HFFc6 (cell line): ENCODE measurements at places on chromosomes 1 and 21. TPM values are rescaled to one million over a fixed set of nuclear protein-coding genes. Genes with fewer than 3 reads are reported as not detected.
A peak's percentile ranks its signal among the peaks of the same experiment; 100 is the strongest.

RHCE gene
- total RNA-seq, result 0.57 to 0.87 TPM (median 0.57 TPM) in 3 replicates

ADAMTS4 gene
- total RNA-seq, result 1.6 to 7.1 TPM (median 3.6 TPM) in 3 replicates

- no peaks in the 10 kb centered on the region; the same call in 1 of the 2 replicates for H3K27me3 ChIP-seq
- peak overlapping the region; percentile 74 for H3K27ac ChIP-seq
- 0 out of 2 replicates have a peak overlapping the region, but pooled peaks have one; percentile 22 for H3K4me3 ChIP-seq
- no peaks in the 10 kb centered on the region for H3K36me3 ChIP-seq
- peak; percentile 15 for DNase-seq
These were observed 60.0 kb upstream of the EPS8L3 start for GRCh38 chr1:109823543-109824348.

GRCh38 chr1:219159946-219160645 lies 13.6 kb upstream of the LYPLAL1 start:
- H3K27ac ChIP-seq, result no peak overlapping the region
- no peaks in the 10 kb centered on the region for H3K36me3 ChIP-seq
- H3K4me3 ChIP-seq, result no peak overlapping the region
- DNase-seq, result no peak
- no peaks in the 10 kb centered on the region for H3K4me1 ChIP-seq
- H3K27me3 ChIP-seq, result no peaks in the 10 kb centered on the region

- no peak overlapping the region for H3K27ac ChIP-seq
- H3K36me3 ChIP-seq, result no peaks in the 10 kb centered on the region
- H3K4me1 ChIP-seq, result no peaks in the 10 kb centered on the region
These were observed 27.1 kb downstream of the PCAT6 start for GRCh38 chr1:202837746-202838262.

DNA sequence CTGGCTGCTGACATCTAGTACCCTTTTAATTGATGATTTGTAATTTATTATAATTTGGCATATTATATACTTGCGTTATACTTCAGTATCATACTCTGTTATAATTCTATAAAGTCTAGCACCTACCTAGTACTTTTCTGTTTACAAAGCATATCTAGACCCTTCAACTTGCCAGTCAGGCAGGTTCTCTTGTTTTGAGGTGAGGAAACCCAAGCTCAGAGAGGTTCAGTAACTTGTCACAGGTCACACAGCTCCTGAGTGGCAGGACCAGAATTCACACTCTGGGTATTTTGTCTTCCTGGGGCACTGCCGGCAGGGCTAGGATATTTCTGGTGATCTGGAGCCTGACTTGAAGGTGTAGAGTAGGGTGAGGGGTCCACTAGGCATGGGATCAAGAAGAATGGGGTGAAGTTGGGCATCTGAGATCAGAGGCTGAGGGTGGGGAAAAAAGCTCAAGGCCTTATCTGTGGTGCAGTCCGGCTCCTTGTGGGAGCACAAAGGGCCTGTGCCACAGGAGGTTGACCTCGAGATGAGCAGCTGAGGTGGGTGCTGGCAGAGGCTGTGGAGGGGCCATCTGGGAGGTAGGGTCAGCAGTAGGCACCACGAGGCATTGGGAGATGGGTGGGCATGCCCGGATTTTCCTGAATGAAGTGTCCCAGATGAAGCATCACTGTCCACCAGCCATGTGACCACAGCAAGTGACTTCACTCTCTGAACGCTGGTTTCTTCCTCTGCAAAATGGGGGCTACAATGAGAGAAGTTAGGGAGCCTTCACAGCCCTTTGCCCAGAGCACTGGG lies 102.6 kb downstream of the EPHB2 start:
- DNase-seq, result no peak
- H3K4me1 ChIP-seq, result peaks cover 21% of the 10 kb centered on the region
- H3K4me3 ChIP-seq, result no peak overlapping the region
- no peak overlapping the region for H3K27ac ChIP-seq

DNA sequence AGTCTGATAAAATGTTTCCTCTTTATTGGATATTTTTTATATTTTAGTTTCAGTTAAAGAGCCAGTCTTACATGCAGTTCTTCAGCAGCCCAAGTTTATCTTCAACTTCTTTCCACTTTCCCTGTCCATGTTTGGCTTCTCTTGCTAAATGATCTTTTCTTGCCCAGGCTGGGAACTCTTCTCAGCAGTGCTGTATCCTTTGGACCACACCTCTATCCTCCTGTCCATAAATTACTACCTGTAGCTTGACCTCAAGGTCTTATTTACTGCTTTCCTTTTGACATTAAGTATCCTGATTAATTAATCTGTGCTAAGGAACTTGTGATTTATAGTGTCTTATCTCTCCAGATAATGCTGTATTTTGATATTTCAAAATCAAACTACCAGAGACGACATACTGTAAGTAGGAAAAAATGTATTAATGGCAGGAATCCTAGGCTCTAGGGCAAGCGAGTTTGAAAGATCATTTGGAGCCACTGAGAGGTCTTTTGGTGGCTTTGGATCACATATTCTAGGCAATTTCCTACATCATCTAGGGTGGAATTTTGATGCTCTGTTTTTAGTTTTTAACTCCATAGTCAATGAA lies 20.5 kb upstream of the PDC start:
- no peak overlapping the region for H3K27ac ChIP-seq
- no peaks in the 10 kb centered on the region for H3K27me3 ChIP-seq
- H3K36me3 ChIP-seq, result no peaks in the 10 kb centered on the region
- peaks cover 57% of the 10 kb centered on the region for H3K4me1 ChIP-seq

DNA sequence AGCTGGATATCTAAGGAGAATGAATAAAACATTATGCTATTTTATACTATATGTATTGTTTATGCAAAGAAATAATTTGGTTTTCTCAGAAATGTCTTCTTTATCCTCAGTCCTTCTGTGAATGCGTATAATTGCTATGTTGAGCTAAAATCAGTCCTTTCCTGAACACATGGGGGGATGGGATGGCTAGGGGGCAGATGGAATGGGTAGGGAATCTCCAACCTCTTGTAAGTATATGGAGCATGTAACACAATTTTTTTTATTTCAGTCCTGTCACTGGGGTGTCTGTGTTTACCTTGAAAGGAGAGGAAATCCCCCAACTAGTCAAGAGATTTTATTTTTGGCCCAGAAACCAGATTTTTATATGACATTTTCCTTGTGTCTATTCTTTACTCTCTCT lies 291.8 kb downstream of the NFIA start:
- no peak overlapping the region for H3K4me3 ChIP-seq
- H3K4me1 ChIP-seq, result no peaks in the 10 kb centered on the region
- H3K27me3 ChIP-seq, result peaks cover 1% of the 10 kb centered on the region; the same call in 1 of the 2 replicates
- no peaks in the 10 kb centered on the region for H3K36me3 ChIP-seq
- no peak for DNase-seq

DNA sequence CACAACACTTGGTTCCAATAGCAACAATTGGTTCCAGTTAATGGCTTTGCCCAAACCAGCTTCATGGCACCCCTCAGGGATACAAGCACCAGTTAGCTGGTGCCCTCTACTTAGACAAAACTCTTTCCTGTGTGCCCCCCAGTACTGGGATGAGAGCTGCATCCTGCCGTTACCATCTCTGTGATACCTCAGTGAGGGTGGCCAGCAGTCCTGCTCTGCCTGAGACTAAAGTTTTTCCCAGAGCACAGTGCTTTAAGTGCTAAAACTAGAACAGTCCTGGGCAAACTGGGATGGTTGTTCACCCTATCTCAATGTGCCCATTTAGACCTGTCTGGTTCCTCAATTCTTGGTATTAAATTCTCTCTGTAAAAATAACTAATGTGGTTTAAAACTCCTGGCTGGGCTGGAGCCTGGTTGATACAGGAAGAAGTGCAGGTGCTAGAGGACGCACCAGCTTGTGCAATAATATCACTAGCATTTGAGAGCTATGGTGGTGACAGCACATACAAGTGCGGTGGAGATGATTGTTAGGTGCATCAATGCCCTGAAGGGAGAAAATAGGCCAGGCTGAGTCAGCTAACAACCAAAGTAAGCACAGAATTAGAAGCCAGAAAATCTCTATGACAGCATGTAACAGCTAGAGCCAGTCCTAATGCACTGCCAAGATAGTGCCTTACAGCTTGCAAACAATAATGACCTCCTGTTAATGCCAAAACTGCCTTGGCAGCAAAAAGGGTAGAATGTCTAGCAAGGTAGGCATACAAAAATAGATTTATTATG lies 179.8 kb upstream of the GALNT2 start:
- H3K4me3 ChIP-seq, result no peak overlapping the region
- DNase-seq, result peak; percentile 71
- H3K36me3 ChIP-seq, result no peaks in the 10 kb centered on the region
- H3K27ac ChIP-seq, result no peak overlapping the region
- H3K27me3 ChIP-seq, result peaks cover 25% of the 10 kb centered on the region
- no peaks in the 10 kb centered on the region for H3K4me1 ChIP-seq

- no peak overlapping the region for H3K4me3 ChIP-seq
- peaks cover 6% of the 10 kb centered on the region; the same call in 1 of the 2 replicates for H3K36me3 ChIP-seq
These were observed 391.2 kb downstream of the DISC1 start for GRCh38 chr1:232017759-232018158.

DNA sequence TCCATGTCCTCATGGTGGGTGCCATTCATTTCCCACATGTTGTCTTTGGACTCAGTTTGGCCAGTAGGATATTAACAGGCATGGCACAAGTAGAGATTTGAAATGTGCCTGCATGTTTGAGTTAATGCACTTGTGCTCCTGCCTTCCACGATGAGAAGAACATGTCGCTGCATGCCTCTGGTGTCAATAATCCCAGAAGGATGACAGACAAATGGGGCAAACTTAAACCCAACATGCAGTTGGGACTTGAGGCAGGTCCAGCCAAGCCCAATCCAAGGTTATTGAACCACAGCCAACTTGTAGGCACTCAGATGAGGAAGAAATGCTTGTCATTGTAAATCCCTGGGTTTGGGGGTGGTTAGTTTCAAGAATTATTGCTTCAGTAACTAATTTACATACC lies 174.6 kb downstream of the TRIM33 start:
- no peaks in the 10 kb centered on the region for H3K4me1 ChIP-seq
- no peak for DNase-seq
- H3K36me3 ChIP-seq, result no peaks in the 10 kb centered on the region

DNA sequence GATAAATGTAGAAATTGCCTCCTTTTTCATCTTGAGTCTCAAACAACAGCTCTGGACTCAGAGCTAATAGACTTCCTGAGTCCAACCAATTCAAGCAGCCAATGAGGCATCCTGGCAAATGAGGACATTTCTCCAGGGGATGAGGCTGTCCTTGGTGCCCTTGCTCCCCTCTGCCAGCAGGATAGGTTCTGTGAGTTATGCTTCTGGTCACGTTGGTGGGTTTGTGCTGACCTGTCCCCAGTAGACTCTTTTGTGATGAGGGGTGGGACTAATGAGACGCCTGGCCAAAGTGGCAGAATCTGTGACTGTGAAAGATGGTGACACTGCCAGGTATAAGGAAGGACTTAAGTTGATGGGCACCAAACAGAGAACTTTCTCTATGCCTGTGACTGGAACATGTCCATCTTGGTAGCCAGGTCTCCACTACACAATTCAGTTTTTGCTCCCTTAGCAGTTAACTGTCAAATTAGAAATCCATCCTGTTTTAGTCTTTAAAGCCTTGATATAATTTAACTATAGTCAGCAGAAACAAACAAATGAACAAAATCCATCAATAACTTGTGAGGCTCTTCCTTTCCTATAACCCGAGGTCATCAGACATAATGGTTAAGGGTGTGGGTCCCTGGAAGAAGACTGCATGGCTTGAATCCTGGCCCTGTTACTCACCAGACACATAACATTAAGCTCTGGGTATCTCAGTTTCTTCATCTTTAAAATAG lies 35.7 kb upstream of the THEM4 start:
- H3K4me1 ChIP-seq, result peaks cover 49% of the 10 kb centered on the region
- H3K36me3 ChIP-seq, result no peaks in the 10 kb centered on the region
- peak overlapping the region; percentile 94 for H3K27ac ChIP-seq
- H3K4me3 ChIP-seq, result no peak overlapping the region; the same call in 1 of the 2 replicates
- no peak for DNase-seq
- H3K27me3 ChIP-seq, result no peaks in the 10 kb centered on the region
